Suprapubic skin (tissue), 4 donors: ENCODE measurements at places on chromosomes 4 and X.
A peak's percentile ranks its signal among the peaks of the same experiment; 100 is the strongest.

DNA sequence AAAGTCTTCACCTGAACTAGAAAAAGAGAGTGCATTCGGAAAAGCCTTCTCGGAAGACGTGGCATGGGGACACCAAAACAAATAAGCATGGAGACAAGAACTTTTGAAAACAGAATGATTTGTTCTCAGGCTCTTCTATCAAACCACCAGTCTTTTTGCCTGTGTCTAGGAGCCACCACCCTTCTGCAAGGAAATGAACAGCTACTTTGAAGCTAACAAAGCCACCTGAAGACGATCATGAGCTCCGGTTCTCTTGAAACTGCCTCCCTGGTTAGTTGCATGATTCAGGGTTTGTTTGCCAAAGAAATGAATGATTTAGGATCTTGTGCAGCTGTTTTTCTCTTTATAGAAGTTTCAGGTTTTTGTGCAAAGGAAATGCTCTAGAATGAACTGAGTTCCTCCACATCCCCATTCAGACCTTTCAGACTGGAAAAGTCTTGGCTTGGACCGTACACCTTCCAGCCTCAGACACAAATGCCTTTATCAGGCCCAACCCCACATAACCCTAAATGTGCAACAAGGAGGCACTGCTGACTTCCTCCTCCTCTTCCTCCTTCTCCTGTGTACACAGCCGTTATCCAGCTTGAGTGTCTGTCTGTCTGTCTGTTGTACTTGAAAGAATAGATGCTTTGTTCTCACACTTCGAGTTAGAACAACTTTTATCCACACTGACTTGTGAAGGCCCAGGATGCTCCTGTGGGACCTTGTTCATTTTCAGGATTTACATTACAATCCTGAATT lies 334.8 kb upstream of the KLF3 start:
- H3K27ac ChIP-seq: no peak overlapping the region
- H3K4me3 ChIP-seq: no peak overlapping the region
- H3K36me3 ChIP-seq: no peaks in the 10 kb centered on the region
- no peak for DNase-seq
- H3K4me1 ChIP-seq: peaks cover 4% of the 10 kb centered on the region

DNA sequence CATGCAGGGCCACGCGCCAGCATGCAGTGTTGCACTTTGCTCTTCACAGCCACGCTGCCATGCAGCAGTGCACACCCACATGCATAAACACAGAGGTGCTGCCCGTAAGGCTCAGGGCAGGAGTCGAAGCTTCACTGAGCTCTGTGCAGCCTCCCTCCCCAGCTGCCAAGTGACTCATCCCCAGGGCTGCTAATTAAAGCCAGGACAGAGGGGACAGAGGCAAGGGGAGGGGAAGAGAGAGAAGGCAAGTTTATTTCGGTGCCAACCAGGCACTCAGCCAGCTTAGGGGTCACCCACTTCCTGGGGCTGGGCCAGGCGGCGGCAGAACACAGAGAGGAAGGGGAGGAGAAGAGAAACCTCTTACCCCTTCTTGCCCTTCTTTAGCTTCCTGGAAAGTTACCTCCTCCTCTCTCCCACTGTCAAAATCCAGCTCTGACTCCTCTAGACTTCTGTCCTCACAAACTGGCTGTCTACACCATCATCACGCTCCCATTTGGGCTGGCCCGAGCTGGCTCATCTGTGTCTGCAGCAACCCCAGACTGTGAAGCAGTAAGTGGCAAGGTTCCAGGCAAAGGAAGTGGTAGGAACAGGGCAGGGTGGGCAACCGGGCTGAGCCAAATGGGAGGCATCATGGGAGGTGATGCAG lies 6.2 kb upstream of the IQSEC2 start:
- no peak for DNase-seq
- peak overlapping the region; percentile 5 for H3K4me3 ChIP-seq
- H3K36me3 ChIP-seq: no peaks in the 10 kb centered on the region
- H3K27me3 ChIP-seq: no peaks in the 10 kb centered on the region
- H3K4me1 ChIP-seq: peaks cover 22% of the 10 kb centered on the region
- H3K27ac ChIP-seq: peak overlapping the region; percentile 41

- DNase-seq: no peak
- H3K4me3 ChIP-seq: peak overlapping the region; percentile 80
- H3K27me3 ChIP-seq: no peaks in the 10 kb centered on the region
- H3K4me1 ChIP-seq: peaks cover 24% of the 10 kb centered on the region
- H3K27ac ChIP-seq: no peak overlapping the region
- H3K36me3 ChIP-seq: no peaks in the 10 kb centered on the region
Measured at GRCh38 chr4:102345795-102346100, 466 bp upstream of the SLC39A8 start.

DNA sequence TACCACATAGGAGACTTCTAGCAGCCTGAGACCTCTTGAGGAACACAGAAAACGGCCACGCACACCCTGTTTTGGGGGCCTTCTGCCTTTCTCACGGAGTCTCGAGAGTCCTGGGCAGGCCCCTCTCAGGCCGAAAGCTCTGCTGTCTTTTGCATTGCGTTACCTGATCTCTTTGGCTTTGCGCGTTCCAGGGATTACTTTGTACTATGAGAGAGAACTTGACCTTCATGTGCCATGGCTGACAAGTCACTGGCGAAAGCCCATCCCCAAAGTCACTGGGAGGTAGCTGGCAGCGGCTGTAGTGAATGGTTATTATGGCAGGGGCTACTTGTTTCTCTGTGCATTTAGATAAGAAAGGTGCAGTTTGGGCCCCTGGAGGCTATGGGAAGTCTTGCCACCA lies 8.0 kb upstream of the NAT8L start:
- DNase-seq: peak; percentile 53
- H3K4me1 ChIP-seq: peaks cover 7% of the 10 kb centered on the region
- H3K27ac ChIP-seq: no peak overlapping the region

GRCh38 chrX:68665502-68665901 lies 18.0 kb downstream of the STARD8 start:
- H3K4me3 ChIP-seq: no peak overlapping the region
- H3K4me1 ChIP-seq: no peaks in the 10 kb centered on the region
- no peaks in the 10 kb centered on the region for H3K27me3 ChIP-seq
- no peak for DNase-seq
- no peaks in the 10 kb centered on the region for H3K36me3 ChIP-seq
- H3K27ac ChIP-seq: no peak overlapping the region

DNA sequence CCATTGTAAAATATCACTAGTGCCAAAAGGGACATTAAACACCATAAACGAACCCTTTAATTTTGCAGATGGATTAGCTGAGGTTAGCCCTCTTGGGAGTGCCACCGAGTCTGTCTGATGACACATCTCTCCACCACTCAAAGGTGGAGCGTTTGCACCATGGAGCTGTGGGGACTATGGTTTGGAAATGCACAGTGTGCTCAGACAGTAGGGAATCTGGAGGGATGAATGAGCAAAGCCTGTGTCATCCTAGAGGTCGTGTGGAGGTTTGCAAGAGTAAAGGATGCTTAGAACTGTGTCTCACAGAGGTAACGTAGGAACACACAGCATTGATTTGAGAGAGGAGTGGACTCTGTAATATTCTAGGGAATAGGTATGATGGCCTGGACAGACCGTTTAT lies 93.7 kb downstream of the CLNK start:
- H3K27me3 ChIP-seq: no peaks in the 10 kb centered on the region
- DNase-seq: no peak
- peaks cover 5% of the 10 kb centered on the region for H3K4me1 ChIP-seq
- H3K27ac ChIP-seq: no peak overlapping the region
- H3K36me3 ChIP-seq: no peaks in the 10 kb centered on the region

- no peaks in the 10 kb centered on the region for H3K36me3 ChIP-seq
- peaks cover 4% of the 10 kb centered on the region for H3K4me1 ChIP-seq
- no peak for DNase-seq
- peak overlapping the region; percentile 19 for H3K4me3 ChIP-seq
- no peaks in the 10 kb centered on the region for H3K27me3 ChIP-seq
Measured at GRCh38 chr4:15339737-15340136, 88.1 kb upstream of the C1QTNF7 start.

DNA sequence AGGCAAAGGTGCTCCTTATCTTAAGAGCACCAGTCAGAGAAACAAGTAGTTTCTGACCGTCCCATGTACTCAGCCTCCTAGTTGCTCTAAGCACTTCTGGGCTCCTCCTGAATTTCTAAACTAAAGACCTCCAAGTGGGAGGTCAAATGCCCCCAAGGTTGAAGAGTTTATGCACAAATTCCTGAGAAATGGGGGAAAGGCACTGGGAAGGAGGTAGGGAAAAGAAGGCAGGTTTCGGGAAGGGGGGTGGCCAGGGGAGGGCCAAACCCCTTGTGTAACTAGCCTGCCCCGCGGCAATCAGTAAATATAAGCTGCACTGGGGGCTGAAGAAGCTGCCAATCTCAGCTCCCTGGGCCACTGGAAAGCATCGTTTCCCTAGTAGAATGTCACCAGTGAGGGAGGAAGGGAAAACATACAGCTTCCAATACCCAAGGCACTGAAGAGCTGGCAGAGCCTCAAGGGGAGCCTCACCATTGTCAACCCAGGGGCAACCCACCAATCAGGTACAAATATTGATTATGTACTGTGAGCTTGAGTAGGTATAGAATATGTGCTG lies 3.4 kb downstream of the FOXO4 start:
- no peak overlapping the region for H3K27ac ChIP-seq
- no peak overlapping the region for H3K4me3 ChIP-seq
- DNase-seq: no peak
- H3K36me3 ChIP-seq: no peaks in the 10 kb centered on the region

GRCh38 chr4:76061982-76062381 lies 12.5 kb upstream of the ART3 start:
- no peak overlapping the region for H3K27ac ChIP-seq
- H3K4me3 ChIP-seq: no peak overlapping the region
- H3K27me3 ChIP-seq: no peaks in the 10 kb centered on the region
- DNase-seq: no peak
- no peaks in the 10 kb centered on the region for H3K4me1 ChIP-seq
- H3K36me3 ChIP-seq: no peaks in the 10 kb centered on the region

DNA sequence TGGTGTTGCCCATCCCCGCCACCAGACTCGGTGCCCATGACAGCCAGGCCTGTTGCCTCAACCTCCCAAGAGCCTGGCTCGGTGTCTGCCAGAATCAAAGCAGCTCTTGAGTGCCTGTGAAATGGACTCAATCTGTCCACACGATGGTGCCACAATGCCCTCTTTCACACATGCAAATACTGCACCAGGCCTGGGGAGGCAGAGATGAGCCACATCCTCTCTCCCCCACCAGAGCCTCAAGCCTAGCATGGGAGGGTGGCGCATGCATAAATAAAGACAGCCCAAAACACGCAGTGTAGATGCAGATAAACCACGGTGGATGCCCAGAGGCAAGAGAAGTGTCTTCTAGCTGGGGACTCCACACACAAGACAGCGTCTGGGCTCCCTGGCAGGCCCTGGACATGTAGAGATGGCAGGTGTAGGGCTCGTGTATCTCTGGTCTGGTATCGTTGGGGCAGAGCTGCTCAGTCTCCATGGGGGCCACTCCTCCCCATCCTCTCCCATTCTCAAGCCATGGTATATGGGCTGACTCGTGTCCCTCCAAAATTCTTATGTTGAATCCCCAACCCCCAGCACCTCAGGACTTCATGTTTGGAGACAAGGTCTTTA lies 65.6 kb downstream of the JAKMIP1 start:
- no peaks in the 10 kb centered on the region for H3K27me3 ChIP-seq
- H3K4me1 ChIP-seq: no peaks in the 10 kb centered on the region

DNA sequence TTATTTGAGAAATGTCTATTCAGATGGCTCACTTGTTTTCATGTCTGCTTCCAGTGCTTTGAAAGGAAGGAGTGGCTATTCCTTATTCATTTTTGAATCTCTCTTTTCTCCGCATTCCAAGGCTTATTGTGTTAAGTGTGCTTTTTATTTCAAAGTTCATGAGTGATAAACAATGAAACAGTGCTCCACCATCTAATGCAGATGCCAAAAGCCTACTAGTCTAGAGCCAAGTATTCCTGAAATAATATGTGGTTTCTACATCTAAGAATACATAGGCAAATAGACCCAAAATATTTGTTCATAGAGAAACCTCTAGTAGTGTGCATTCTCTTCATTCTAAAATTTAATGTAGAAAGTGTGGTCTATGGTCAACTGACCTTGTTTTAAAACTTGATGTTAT lies 187.3 kb downstream of the GABRB1 start:
- DNase-seq: no peak
- H3K27ac ChIP-seq: no peak overlapping the region
- no peaks in the 10 kb centered on the region for H3K27me3 ChIP-seq
- no peaks in the 10 kb centered on the region for H3K4me1 ChIP-seq
- H3K4me3 ChIP-seq: no peak overlapping the region
- H3K36me3 ChIP-seq: no peaks in the 10 kb centered on the region

GRCh38 chr4:165502916-165503907 lies 124.4 kb downstream of the CPE start:
- H3K4me3 ChIP-seq: no peak overlapping the region
- H3K36me3 ChIP-seq: no peaks in the 10 kb centered on the region
- H3K4me1 ChIP-seq: peaks cover 16% of the 10 kb centered on the region
- H3K27me3 ChIP-seq: no peaks in the 10 kb centered on the region

DNA sequence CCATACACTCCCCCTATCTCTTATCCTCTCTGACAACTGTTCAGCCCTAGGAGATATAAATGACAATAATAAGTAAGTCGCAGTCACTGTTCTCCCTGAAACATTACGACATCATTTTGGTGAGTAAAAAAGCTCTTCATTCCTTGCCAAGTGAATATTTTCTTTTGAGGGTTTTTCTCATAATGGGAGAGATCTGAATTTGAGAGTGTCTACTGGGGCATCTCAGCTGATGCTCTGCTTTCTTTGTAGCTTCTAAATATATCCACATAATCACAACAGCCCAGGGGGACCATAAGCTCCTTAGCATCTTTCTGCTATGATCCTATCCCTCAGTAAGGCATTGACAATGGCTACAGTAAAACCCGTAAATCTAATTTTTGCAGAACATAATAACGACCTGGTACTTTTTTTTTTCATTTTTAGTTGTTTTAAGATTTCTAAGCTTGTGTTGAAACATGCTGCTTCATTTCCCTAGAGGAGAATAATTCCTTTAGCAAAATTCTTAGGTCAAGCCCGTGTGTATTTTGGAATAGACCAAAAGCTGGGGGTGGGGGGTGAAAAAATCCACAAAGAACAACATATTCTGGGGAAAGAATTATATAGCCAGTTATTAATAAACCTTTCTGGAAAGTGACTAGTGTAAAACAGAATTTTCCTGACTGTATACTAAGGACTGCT lies 78.1 kb upstream of the GPM6B start:
- no peak overlapping the region for H3K27ac ChIP-seq
- H3K4me1 ChIP-seq: peaks cover 4% of the 10 kb centered on the region
- no peak overlapping the region for H3K4me3 ChIP-seq
- DNase-seq: no peak
- no peaks in the 10 kb centered on the region for H3K27me3 ChIP-seq
- no peaks in the 10 kb centered on the region for H3K36me3 ChIP-seq

DNA sequence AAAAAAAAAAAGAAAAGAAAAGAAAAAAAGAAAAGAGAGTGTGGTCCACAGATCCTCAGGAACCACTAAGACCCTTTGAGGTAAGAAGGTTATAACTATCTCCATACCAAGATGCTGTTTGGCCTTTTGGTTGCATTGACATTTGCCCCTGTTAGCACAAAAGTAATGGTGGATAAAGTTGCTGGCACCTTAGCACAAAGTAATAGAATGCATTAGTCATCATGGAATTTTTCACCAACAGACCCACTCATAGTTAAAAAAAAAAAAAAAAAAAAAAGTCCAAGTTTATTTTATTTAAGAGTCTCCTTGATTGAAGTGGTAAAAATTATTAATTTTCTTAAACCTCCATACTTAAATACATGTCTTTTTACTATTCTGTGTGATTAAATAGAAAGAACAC lies 78.4 kb upstream of the RBPJ start:
- DNase-seq: no peak
- no peak overlapping the region for H3K27ac ChIP-seq
- H3K4me1 ChIP-seq: peaks cover 13% of the 10 kb centered on the region
- H3K36me3 ChIP-seq: no peaks in the 10 kb centered on the region
- no peak overlapping the region for H3K4me3 ChIP-seq
